AG08396 (cell line): ENCODE measurements at places on chromosomes 2 and 18.

DNA sequence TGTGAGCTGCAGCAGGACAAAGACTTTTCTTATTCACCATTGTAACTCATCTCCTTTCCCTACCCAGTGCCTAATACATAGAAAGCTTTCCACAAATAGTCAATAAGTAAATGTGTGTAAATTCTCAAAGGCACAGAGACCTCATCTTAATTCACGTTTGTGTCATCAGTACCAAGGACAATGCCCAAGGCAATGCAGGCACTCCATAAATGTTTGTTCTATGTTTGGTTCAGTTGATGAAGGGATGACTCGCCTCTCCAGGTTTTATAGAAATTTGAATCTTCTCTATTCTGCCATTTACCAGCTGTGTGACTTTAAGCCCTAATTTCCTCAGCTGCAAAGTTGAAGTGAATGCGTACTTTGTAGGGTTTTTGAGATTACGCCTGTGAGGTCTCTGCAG, 2.1 kb upstream of the MOGAT1 start:
- no peak for DNase-seq

GRCh38 chr2:100018341-100019193, 123.8 kb downstream of the AFF3 start:
- DNase-seq: peak; percentile 68

DNA sequence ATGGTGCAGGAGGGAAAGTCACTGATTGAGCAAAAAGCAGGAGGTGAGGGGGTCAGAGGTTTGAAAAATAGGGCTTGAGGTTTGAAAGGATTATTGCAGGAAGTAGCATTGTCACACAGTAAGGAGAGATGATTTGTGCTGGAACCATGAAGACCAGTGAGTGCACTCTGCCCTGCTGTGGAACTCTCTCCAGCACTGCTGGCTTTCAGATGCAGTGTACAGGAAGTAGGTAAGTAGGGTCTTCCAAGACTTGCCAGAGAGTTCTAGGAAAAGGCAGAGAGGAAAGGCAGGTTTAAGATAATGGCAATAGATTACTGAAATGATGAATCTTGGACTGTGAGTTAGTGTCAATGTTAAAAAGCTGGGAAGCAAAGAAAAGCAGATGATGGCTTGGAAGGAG, 11.2 kb downstream of the SP110 start:
- DNase-seq: no peak

GRCh38 chr18:7259475-7259874, 28.6 kb downstream of the LRRC30 start:
- DNase-seq: no peak

GRCh38 chr2:30147715-30148610, 1.2 kb downstream of the YPEL5 start:
- DNase-seq: peak; percentile 94

DNA sequence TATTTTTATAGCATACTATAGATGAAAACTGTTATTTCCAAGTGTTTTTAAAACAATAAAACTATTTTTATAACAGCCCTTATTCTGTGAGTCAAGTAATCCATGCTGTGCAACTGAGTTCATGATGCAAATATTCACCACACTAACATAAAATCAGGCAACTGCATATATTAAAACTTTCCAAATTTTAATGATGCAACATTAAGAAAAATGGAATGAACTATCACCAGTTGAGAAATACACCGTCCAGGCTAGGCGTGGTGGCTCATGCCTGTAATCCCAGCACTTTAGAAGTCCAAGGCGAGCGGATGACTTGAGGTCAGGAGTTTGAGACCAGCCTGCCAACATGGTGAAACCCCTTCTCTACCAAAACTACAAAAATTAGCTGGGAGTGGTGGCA, 114.5 kb downstream of the CDH2 start:
- DNase-seq: no peak

DNA sequence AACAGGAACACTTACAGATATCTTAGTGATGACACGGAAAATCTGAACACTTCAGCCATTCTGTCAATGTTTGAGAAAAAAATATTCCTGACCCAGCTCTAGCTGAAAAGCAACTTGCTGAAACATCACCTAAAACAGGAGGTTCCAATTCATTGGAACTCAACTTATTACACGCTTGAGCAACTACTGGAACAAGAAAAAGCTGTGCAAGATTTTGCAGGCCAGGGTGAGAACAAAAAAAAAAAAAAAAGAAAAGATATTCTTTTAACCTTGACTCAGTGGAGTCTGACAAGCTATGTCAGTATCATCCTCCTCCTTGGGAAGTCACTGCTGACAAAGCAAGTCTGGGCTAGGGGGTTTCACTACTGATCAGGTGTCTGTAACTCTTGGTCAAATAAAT, 351.0 kb downstream of the SS18 start:
- DNase-seq: no peak

DNA sequence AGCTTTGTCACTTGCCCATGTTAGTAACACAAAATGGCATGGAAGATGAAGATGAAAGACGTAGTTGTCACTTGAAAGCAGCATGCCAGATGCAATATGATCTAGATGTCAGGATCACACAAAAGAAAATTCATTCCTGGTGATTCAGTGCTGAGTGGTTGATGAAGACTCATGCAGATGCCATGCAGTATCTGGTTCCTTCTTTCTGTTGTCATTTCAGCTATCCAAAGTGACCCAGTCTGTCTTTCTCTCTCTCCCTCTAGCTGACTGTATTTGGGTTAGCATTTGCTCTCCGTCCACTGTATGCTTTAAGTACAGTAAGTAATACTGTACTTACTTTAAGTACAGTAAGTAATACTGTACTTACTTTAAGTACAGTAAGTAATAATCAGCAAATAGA, 50.4 kb downstream of the TTN start:
- DNase-seq: peak; percentile 35

GRCh38 chr2:240935103-240935876, 29.2 kb downstream of the CROCC2 start:
- DNase-seq: no peak
